ENCODE measurements at places on chromosomes 13 and 19.

DNA sequence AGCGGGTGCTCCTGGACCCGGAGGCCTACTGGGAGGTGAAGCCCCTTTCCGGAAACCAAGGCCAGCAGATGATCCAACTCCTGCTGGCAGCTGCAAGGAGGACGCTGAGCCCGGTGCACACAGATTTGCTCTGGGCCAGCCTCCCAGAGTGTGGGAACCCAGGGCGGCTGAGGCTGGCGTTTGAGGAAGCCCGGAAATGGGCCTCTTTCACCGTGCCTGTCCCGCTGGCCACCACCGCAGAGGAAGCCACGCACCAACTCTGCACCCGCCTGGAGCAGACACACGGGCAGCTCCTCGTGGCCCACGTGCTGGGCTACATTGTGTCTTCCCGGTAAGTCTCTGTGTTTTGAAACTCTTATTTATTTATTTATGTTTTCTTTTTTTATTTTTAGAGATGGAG lies 30.4 kb downstream of the NWD1 start:
- H3K4me3 ChIP-seq: no peak overlapping the region
- no peaks in the 10 kb centered on the region for H3K27me3 ChIP-seq
- H3K4me1 ChIP-seq: no peaks in the 10 kb centered on the region
- no peak overlapping the region for H3K27ac ChIP-seq

DNA sequence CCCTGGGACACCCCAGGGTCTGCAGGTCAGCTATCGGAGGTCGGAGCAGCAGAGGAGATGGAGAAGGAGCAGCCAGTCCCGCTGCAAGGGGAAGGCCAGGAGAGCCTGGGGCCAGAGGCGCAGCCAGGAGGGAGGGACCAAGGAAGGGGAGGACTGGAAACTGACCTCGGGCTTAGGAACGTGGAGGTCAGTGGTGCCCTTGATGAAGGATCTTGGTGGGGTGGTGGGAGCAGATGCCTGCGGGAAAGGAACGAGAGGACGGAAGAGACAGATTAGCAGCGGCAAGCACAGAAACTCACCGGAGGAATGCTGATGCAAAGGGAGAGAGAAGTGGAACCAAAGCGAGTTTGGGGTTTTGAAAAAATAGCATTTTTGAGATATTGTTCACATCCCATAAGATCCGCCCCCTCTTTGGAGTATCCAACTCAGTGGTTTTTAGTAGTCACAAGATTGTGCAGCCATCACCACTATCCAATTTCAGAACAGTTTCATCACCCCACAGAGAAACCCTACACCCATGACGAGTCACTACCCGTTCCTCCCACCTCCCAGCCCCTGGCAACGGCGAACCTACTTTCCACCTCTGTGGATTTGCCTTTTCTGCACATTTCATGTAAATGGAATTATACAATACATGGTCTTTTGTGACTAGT lies 22.1 kb downstream of the PLEKHF1 start:
- H3K27me3 ChIP-seq: no peaks in the 10 kb centered on the region
- no peak overlapping the region for H3K4me3 ChIP-seq
- DNase-seq: peak; percentile 80
- H3K27ac ChIP-seq: no peak overlapping the region
- no peaks in the 10 kb centered on the region for H3K36me3 ChIP-seq
- no peaks in the 10 kb centered on the region for H3K4me1 ChIP-seq

DNA sequence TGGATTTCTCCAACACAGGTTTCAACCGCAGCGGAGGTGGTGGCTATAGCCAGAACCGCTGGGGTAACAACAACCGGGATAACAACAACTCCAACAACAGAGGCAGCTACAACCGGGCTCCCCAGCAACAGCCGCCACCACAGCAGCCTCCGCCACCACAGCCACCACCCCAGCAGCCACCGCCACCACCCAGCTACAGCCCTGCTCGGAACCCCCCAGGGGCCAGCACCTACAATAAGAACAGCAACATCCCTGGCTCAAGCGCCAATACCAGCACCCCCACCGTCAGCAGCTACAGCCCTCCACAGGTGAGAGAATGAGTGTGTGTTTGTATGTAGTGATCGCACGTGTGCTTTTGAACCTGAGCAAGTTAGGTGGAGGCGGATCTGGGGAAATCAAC lies 6.0 kb upstream of the CCDC97 start:
- DNase-seq: no peak
- H3K36me3 ChIP-seq: peaks cover 47% of the 10 kb centered on the region
- H3K27ac ChIP-seq: no peak overlapping the region
- H3K4me1 ChIP-seq: no peaks in the 10 kb centered on the region

- no peak within 1 kb of the TSS for H3K27ac ChIP-seq
- H3K4me3 ChIP-seq: no peak within 1 kb of the TSS
- no peaks in the 10 kb centered on the region for H3K36me3 ChIP-seq
- no peaks in the 10 kb centered on the region for H3K4me1 ChIP-seq
- no peaks in the 10 kb centered on the region for H3K27me3 ChIP-seq
These were observed at the start of gene LILRA2 for GRCh38 chr19:54573330-54573872. TSS of gene LILRA2 (plus strand) at chr19:54573790. CDS start at chr19:54573879, 89 bp downstream.

GRCh38 chr19:47226426-47227351 lies 4.3 kb downstream of the BBC3 start:
- H3K27me3 ChIP-seq: peaks cover 10% of the 10 kb centered on the region
- peak overlapping the region; percentile 99 for H3K27ac ChIP-seq
- DNase-seq: peak; percentile 83
- no peaks in the 10 kb centered on the region for H3K36me3 ChIP-seq
- H3K4me3 ChIP-seq: no peak overlapping the region

GRCh38 chr19:19305066-19305465 lies 15.2 kb downstream of the SUGP1 start:
- no peaks in the 10 kb centered on the region for H3K36me3 ChIP-seq
- H3K27me3 ChIP-seq: no peaks in the 10 kb centered on the region
- no peak overlapping the region for H3K4me3 ChIP-seq
- DNase-seq: no peak

DNA sequence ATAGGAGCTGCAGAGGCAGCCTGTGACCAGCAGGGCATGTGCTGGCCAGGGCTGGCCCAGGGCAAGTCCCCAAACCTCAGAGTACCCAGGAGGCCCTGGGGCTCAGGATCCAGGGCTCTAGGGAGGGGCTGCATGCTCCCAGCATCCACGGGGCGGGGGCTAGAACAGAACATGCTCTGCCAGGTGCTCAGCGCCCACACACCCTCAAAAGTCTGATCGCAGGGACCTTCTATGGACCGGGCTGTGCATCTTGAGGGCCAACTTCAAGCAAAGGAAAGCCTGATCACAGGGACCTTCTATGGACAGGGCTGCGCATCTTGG lies 33.5 kb downstream of the ELL start:
- DNase-seq: no peak
- peaks cover 70% of the 10 kb centered on the region for H3K4me1 ChIP-seq
- peak overlapping the region; percentile 77 for H3K27ac ChIP-seq

- DNase-seq: no peak
- no peaks in the 10 kb centered on the region for H3K4me1 ChIP-seq
- no peaks in the 10 kb centered on the region for H3K27me3 ChIP-seq
- no peaks in the 10 kb centered on the region for H3K36me3 ChIP-seq
These were observed 71.9 kb upstream of the KLF12 start for GRCh38 chr13:74206061-74206561.

- no peaks in the 10 kb centered on the region for H3K27me3 ChIP-seq
- no peak overlapping the region for H3K27ac ChIP-seq
- H3K36me3 ChIP-seq: no peaks in the 10 kb centered on the region
- no peak overlapping the region for H3K4me3 ChIP-seq
These were observed 353.6 kb downstream of the SPRY2 start for GRCh38 chr13:79987323-79987722.

DNA sequence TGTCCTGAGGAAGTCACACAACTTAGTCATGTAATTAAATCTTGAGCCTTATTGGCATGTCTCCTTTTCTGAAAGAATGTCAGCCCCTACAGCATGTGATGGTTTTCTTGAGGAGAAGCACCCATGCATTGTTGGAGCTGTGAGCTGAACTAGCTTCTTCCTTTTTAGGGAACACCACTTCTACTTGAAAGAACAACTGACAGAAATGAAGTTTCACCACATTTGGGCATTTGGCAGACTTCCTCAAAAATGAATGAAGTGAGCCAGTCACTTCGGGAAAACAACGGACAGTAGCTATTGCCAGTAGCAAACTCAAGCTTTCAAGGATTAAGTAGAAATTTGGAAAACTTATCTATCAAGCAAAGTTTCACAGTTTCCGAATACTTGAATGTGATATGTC lies 1351.3 kb downstream of the EFNB2 start:
- H3K4me1 ChIP-seq: no peaks in the 10 kb centered on the region
- H3K4me3 ChIP-seq: no peak overlapping the region
- no peak overlapping the region for H3K27ac ChIP-seq
- no peaks in the 10 kb centered on the region for H3K36me3 ChIP-seq
- no peak for DNase-seq

DNA sequence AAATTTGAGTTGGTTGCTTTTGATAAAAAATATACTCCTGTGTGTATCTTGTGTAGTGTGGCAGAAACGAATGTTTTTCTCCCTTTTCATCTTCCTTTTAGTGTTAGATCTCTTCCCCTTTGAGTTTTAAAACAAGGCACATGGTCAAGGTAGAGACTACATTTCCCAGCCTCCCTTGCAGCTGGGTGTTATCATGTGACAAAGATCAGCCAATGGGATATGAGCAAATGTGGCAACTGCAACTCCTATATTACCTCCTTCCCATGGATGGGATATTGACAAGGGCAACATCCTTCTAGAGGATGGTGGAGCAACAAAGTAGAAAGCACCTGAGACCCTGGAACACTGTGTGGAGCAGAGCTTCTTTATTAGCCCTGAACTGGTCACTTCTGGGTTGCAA lies 42.4 kb downstream of the ADGRE3 start:
- no peaks in the 10 kb centered on the region for H3K36me3 ChIP-seq
- no peak overlapping the region for H3K4me3 ChIP-seq
- DNase-seq: no peak
- no peaks in the 10 kb centered on the region for H3K27me3 ChIP-seq
- no peak overlapping the region for H3K27ac ChIP-seq

DNA sequence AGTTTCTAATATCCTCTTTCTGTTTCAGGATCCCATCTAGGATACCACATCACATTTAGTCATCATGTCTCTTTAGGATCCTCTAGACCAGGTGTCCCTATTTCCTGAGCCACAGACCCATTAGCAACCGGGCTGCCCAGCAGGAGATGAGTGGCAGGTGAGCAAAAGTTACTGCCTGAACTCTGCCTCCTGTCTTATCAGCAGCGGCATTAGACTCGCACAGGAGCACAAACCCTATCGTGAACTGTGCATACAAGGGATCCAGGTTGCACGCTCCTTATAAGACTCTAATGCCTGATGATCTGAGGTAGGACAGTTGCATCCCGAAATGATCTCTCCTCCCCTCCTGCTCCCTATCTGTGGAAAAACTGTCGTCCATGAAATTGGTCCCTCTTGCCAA lies 7.8 kb upstream of the CEBPG start:
- no peaks in the 10 kb centered on the region for H3K4me1 ChIP-seq
- H3K27ac ChIP-seq: no peak overlapping the region
- no peaks in the 10 kb centered on the region for H3K27me3 ChIP-seq
- DNase-seq: no peak

DNA sequence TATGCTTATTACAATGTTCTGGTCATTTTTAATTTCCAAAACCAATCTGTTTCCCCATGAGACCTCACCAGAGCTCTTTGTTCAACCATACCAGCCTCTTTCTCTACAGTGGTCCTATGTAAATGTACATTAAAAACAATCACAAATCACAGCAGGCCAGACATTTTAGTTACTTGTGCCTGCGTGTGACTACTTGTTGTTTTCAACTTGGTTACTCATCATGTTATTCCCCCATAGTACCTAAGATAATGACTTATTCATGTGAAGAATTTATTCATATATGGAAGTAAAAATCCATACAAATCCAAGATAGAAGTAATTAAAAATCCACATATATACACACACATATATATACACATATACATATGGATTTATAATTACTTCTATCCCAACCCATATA lies 379.6 kb downstream of the SLITRK6 start:
- no peak overlapping the region for H3K4me3 ChIP-seq
- no peaks in the 10 kb centered on the region for H3K4me1 ChIP-seq
- no peaks in the 10 kb centered on the region for H3K27me3 ChIP-seq
- no peak overlapping the region for H3K27ac ChIP-seq
- DNase-seq: no peak
- no peaks in the 10 kb centered on the region for H3K36me3 ChIP-seq

GRCh38 chr19:29212356-29212647 lies 649 bp downstream of the UQCRFS1 start:
- H3K27me3 ChIP-seq: no peaks in the 10 kb centered on the region
- H3K27ac ChIP-seq: peak overlapping the region; percentile 90
- H3K4me3 ChIP-seq: peak overlapping the region; percentile 96
- no peak for DNase-seq
- peaks cover 5% of the 10 kb centered on the region for H3K4me1 ChIP-seq

DNA sequence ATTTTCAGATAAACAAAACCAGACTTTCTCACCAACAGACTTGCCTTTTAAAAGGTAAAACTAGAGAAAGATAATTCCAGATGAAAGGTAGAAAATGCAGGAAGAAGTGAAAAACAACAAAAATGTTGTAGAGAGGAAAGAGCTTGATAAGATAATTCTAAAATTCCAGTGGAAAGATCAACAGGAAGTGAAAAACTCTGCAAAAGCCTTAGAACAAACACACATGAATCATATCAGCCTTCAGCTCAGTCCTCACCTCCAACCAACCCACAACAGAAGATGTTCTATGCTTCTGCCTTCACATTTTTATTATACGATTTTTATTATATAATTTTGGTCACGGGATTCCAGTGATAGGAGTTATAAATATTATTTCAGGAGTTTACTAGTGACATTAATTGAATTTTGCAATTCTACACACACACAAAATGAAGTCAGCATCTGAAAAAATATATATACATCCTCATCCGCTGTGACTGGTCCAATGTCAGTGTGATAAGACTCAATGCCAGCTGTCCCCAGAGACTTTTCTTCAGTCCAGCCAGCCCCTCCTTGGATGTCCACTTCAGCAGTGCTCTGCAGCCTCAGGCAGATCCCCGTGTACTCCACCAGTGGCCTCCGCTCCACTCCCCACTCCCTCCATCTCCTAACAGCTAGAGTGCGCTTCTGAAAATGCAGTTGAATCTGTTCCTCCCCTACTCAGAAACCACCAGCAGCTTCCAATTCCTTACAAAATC lies 57.9 kb downstream of the GADD45B start:
- no peaks in the 10 kb centered on the region for H3K36me3 ChIP-seq
- no peaks in the 10 kb centered on the region for H3K27me3 ChIP-seq
- peaks cover 5% of the 10 kb centered on the region for H3K4me1 ChIP-seq
- peak overlapping the region; percentile 51 for H3K27ac ChIP-seq
- H3K4me3 ChIP-seq: no peak overlapping the region

- DNase-seq: peak; percentile 1
- H3K27me3 ChIP-seq: no peaks in the 10 kb centered on the region
- no peaks in the 10 kb centered on the region for H3K36me3 ChIP-seq
- no peaks in the 10 kb centered on the region for H3K4me1 ChIP-seq
- no peak overlapping the region for H3K4me3 ChIP-seq
These were observed 1563.5 kb upstream of the PRR20A start for GRCh38 chr13:55577082-55577846.

GRCh38 chr19:7863157-7863970 lies 10.8 kb downstream of the PRR36 start:
- H3K4me3 ChIP-seq: no peak overlapping the region
- peaks cover 3% of the 10 kb centered on the region for H3K27me3 ChIP-seq
- H3K27ac ChIP-seq: no peak overlapping the region
- peaks cover 3% of the 10 kb centered on the region for H3K4me1 ChIP-seq
- DNase-seq: peak; percentile 14
